Thoracic aorta endothelial cell (primary cell): ENCODE measurements at places on chromosomes 4 and X. TPM values are rescaled to one million over a fixed set of nuclear protein-coding genes. Genes with fewer than 3 reads are reported as not detected.

The TMSB15C gene
- 6.4 and 7.3 TPM in 2 replicates for total RNA-seq

The SYTL5 gene
- total RNA-seq, result under 0.01 TPM in 1 of 2 replicates, not detected in the other

The SSX4B gene
- total RNA-seq, result not detected in 2 replicates

The RRH gene
- total RNA-seq, result 0.22 TPM in 1 of 2 replicates, not detected in the other

The AMTN gene
- total RNA-seq, result not detected in 2 replicates

The MAGEB10 gene
- not detected in 2 replicates for total RNA-seq

The HAND2 gene
- total RNA-seq, result 13.7 TPM in 1 of 2 replicates, not detected in the other

The JADE1 gene
- 31.3 and 32.5 TPM in 2 replicates for total RNA-seq

The CPLX1 gene
- total RNA-seq, result 0.13 and 0.36 TPM in 2 replicates

The INTS6L gene
- total RNA-seq, result 4.7 and 5.1 TPM in 2 replicates

The HAUS7 gene
- 20.3 and 26.6 TPM in 2 replicates for total RNA-seq

The DNAAF6 gene
- not detected in 2 replicates for total RNA-seq

The KCND1 gene
- total RNA-seq, result 0.13 and 0.36 TPM in 2 replicates

The MAGEC2 gene
- total RNA-seq, result not detected in 2 replicates

The GAGE12J gene
- total RNA-seq, result not detected in 2 replicates

The BGN gene
- total RNA-seq, result 13.4 and 34.2 TPM in 2 replicates

The P2RY10 gene
- total RNA-seq, result not detected in 2 replicates

The PPP1R2C gene
- total RNA-seq, result not detected in 2 replicates

The PLXNB3 gene
- 2.2 and 7.0 TPM in 2 replicates for total RNA-seq

The OTC gene
- 0.07 TPM in 1 of 2 replicates, not detected in the other for total RNA-seq

The COL4A5 gene
- 9.3 and 19.1 TPM in 2 replicates for total RNA-seq
